Ascending aorta (tissue), 2 donors: ENCODE measurements at places on chromosomes 7 and 10. TPM values are rescaled to one million over a fixed set of nuclear protein-coding genes. Genes with fewer than 3 reads are reported as not detected.
A peak's percentile ranks its signal among the peaks of the same experiment; 100 is the strongest.

- DNase-seq: peak; percentile 62
These were observed 33.3 kb downstream of the ITPRIP start for GRCh38 chr10:104304927-104305326.

DNA sequence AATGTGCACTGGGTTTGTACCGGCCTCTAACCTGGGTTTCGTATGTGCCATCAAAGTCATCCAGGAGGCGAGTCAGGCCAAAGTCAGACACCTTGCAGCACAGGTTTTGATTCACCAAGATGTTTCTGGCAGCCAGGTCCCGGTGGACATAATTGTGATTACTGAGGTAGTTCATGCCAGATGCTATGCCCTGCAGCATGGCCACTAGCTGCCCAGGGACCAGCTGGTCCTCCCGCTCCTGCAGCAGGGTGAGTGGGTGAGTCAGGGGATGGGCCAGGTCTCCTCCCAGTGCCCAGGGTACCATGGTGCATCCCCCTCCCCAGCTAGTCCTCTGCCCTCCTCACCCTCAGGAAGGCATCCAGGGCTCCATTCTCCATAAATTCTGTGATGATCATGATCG lies 13.6 kb downstream of the ZYX start:
- DNase-seq: no peak

GRCh38 chr7:137870684-137871083 lies 23.9 kb upstream of the DGKI start:
- no peak for DNase-seq

GRCh38 chr10:44703241-44704155 lies 207.6 kb upstream of the TMEM72 start:
- no peak for DNase-seq

DNA sequence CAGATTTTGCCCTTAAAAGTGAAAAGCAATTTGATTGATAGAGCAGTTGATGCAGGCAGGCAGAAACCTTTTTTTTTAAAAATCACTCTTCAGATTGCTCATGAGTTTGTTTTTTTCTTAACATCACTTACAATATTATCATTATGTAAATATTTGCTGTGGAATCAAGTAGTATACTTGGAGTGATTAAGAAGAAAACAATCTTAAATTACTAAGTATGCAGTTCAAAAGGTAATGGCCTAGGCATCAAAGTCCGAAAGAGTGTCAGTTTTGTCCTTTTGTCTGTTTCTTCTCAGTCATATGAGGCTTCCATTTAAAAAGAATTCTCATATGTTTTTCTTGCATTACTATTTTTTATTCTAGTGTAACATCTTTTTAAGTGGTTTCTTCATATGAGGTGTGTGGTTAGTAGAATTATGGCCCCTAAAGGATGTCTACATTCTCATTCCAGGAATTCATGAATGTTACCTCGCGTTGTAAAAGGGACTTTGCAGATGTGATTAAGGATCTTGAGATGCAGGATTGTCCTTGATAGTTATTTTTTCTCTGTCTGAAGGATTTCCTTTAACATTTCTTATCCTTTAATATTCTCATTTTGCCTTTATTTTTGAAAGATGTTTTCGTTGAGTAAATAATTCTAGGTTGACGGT lies 44.0 kb downstream of the BICC1 start:
- DNase-seq: no peak

GRCh38 chr7:25087855-25088254 lies 37.2 kb downstream of the CYCS start:
- DNase-seq: no peak

- DNase-seq: no peak
These were observed 688.0 kb upstream of the ZWINT start for GRCh38 chr10:57049096-57049495.

GRCh38 chr10:14124941-14125340 lies 205.8 kb downstream of the FRMD4A start:
- DNase-seq: no peak

- no peak for DNase-seq
These were observed 6.2 kb downstream of the PARP12 start for GRCh38 chr7:140056431-140057142.

The PILRA gene
- total RNA-seq: 25.8 TPM

The MACROH2A2 gene
- total RNA-seq: 8.2 TPM

The TFR2 gene
- total RNA-seq: not detected

The SEM1 gene
- total RNA-seq: 0.43 TPM
